HL-60 (cell line): ENCODE measurements at places on chromosomes 5 and 9.

GRCh38 chr9:123914517-123915196, 15.3 kb downstream of the DENND1A start:
- DNase-seq, result no peak

GRCh38 chr9:18261181-18261580, 212.8 kb upstream of the ADAMTSL1 start:
- no peak for DNase-seq

DNA sequence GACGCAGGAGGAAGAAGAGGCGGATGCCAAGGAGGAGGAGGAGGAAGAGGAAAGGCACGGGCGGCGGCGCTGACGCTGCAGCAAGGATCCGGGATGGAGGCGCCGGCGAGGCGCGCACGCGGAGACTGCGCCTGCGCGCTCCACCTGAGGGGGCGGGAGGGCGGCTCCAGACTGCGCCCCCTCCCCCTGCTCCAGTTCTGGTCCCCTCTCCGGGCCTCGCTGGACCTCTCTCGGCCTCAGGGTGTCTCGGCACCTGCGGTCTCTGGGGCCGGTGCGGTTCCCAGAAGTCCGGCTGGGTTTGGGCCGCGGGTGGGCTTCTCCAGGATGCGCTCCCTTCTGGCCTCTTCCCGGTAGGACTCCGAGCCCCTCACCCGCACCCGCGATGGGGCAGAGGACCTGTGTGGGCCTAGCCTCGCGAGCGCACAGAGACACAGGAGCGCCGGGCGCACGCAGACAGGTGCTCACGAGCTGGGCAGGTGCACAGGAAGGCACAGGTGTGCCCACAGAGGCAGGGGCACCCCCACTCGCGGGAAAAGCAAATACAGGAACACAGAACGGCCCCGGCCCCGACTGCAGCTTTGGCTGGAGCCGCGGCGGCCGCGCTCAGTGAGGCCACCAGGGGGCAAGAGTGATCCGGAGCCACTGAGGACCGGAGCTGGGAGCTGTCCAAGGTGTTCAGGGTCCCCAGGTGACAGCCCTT, at the start of gene NPDC1:
Gene NPDC1 (minus strand): TSS at position 90 of the 700 bp plus-strand sequence. CDS start 188 bp downstream, outside the sequence.
- DNase-seq, result no peak

GRCh38 chr5:37777432-37778130, 62.3 kb downstream of the GDNF start:
- DNase-seq, result peak; percentile 17

DNA sequence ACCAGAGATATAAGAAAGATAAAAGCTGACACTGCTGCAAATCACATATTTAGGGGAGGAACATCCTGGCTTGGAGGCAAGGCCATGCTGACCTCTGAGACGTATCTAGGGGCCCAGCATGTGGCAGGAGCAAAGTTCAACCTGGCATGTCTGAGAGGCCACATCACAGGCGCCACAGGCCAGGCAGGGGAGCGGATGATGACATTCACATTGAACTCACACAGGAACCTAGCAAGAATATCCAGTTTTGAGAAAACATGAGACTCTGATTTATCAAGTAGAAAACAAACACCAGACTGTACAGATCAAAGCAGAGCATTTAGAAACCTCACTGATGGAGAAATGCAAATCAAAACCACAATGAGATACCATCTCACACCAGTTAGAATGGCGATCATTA, 64.2 kb upstream of the STK32A start:
- DNase-seq, result no peak

DNA sequence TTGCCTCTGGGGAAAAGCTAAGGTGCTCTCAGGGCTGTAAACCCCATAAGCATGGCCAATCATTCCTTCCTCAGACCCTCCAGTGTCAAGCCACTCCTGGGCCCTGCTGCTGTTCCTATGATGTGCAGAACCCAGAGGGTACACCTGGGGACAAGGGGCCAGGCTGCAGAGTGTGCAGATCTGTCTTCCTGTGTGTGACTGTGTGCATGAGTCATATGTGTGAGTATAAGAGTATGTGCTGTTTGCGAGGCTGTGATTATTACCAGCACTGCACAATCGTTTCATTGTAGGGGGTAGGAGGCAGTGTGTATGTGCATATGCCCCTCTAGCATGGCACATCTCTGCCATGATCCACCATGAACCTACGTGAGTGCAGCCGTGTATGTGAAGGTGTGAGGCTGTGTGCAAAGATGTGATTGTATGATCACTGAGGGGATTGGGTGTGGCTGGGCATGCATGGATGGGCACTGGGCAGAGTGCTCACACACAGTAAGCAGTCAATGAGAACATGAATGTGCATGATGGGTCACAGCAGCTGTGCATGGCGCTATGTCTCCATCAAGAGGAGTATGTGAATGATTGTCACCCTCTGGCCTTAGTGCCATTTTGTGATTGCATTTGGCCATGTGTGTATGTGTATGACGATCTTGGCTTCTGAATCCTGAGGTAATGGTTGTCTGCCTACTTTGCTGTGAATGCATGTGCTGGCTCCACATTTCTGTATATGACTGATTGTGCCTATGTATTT, 2.4 kb upstream of the OR1K1 start:
- DNase-seq, result no peak

- DNase-seq, result no peak
Measured at GRCh38 chr9:124014211-124014955, 2.8 kb downstream of the LHX2 start.

DNA sequence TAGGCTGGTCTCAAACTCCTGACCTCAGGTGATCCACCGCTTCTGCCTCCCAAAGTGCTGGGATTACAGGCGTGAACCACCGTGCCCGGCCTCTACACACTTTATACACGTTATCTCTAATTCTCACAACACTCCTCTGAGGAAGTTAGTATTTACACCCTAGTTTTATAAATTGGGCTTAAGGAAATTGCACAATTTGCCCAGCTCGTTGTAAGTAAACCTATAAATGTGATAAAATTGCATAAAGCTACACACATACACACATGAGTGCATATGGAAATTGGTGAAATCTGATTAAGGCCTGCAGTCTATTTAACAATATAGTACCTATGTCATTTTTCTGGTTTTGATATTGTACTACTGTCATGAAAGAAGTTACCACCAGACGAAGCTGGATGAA, 4.4 kb upstream of the SLC4A9 start:
- peak; percentile 52 for DNase-seq

DNA sequence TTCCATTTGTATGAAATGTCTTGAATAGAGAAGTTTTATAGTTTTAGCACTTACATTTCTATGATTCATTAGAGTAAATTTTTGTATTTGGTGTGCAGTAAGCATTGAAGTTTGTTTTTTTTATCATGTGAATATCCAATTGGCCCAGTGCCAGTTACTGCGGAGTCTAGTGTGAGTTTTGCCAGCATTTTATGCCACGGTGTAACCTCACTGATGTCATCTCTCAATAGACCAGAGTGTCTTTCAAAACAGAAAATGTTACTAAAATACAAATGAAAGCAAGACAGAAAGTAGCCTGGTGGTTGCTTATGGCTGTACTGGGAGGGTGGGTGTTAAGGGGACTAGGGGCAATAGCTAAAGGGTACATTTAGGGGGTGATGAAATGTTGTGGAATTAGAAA, 62.8 kb downstream of the IPPK start:
- no peak for DNase-seq

DNA sequence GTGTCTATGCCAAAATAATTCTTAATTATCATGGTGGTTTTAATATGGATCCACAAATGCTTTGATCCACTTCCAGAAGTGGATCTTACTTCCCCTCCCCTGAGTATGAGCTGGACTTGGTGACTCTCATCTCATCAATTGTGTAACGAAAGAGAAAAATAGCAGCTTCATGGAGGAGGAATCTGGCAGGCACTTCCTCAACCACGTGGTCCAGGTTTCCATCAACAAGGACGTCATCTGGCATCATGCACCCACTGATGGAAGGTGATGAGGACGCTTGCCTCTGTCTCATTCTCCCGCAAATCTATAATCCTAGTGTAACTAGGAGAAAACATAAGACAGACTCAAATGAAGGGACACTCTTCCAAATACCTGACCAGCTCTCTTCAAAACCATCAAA, 54.6 kb upstream of the S1PR3 start:
- peak; percentile 70 for DNase-seq

DNA sequence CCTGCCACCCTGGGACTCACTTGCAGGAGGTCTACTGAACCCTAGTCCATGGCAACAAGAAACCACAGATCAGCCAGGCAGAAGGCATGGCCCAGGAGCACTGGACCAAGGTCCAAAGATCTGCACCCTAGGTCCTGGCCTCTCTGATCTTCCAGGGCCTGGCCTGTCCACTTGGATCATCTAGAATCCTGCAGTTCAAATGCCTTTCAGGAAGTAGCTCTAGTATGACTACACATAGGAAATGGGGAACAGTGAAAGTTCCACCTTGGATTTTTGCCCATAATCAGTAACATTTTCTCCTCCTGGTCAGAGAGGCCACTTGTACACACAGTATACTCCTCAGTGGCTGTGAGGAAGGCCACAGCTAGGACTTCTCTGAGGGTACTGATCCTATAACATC, 11.5 kb downstream of the ANXA6 start:
- no peak for DNase-seq

DNA sequence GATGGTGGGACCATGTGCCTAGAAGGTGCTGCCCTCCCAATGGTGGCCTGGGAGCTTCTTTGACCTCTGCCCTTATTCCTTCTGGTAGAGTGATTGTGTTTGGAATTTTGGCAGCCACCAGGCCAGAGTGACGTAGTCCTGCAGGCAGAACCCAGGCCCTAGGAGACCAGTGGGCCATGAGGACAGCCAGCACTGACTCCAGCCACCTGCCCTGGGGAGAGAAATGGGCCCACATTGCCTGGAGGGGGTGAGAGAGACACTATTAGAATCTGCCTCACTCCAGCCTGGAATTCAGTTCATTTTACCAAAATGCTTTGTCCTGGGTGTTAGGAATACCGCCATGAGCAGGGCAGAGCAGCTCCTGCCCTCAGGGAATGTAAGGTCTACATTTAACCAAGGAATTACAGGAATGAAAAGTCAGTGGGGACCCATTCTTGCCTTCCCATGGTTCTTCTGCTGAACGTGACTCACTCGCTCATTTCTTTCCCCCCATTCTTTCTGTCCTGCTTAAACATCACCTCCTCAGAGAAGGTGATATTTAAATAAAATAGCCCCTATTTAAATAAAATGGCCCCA, 5.5 kb upstream of the COL27A1 start:
- no peak for DNase-seq

GRCh38 chr9:120768247-120768646, 25.0 kb downstream of the FBXW2 start:
- DNase-seq, result no peak

- no peak for DNase-seq
Measured at GRCh38 chr9:126877418-126877817, 17.0 kb downstream of the ZBTB34 start.

- no peak for DNase-seq
Measured at GRCh38 chr5:112034421-112034979, 277.5 kb upstream of the NREP start.

DNA sequence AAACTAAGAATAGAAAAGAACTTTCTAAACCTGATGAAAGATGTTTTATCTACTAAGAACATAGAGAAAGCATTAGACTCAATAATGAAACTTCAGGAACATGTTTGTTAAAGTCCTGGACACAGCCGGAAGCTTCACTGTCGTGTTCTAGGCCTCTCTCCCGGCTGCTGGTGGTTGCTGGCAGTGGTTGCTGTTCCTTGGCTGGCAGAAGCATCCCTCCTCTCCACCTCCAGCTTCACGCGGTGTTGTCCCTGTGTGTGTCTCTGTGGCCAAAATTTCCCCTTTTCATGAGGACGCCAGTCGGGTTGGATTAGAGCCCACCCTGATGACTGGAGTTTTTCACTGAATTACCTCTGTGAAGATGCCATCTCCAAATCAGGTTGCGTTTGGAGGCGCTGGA, 6.5 kb upstream of the MED10 start:
- DNase-seq, result no peak

GRCh38 chr9:16803648-16804047, 66.8 kb downstream of the BNC2 start:
- DNase-seq, result no peak

DNA sequence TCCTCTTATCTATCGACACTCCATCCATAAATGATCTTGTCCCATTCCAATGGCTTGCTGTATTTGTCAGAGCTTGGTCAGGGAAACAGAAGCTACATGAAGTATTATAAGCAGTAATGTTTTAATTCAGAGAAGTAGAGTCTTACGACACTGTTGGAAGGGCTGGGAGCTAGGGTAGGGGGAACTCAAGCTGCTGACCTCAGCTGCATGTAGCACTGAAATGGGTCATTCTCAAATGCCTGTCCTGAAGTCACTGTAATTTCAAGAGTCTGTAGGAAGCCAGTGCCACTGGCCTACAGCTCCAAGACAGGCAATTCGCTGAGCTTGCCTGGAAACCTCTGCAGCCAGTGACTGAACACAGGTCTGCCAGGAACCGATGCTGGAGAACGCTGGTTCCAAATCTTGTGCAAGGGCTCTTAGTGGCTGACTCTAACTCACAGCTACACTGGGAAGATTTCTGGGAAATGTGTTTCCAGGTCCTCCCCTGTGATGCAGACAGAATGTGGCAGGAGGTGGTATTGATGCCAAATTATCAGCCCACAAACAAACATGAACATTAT, 532.4 kb downstream of the CCDC171 start:
- DNase-seq, result no peak

DNA sequence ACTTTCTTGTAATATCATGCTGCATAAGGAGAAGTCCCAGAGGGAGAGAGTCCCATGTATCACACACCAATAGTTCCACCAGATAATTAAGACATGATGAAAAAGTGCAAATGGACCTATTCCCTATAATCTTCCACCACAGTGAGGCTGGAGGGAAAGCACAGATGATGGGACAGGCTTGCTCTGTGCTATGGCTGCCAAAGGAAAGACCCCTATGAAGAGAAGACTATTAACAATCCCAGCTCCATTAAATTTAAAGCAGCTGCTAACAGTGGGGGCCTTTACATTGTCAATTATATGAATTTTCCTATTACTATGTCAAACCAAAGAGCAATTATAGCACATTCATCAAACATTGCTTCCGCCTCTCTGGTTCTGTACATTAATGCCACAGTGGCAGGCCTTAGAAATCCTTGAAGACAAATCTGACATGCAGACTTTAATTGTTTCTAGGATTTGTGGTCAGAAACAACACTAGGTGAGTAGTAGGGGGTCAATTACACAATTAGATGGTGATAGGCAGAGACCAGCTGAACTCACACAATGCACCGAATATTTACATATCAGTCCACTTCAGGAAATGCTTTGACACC, 551.3 kb downstream of the TLE1 start:
- DNase-seq, result no peak

GRCh38 chr5:23820765-23821471, 313.5 kb downstream of the PRDM9 start:
- DNase-seq, result no peak
